ENCODE measurements at places on chromosomes 6 and 20.

- DNase-seq: no peak
Measured at GRCh38 chr6:41801380-41801779, 13.9 kb downstream of the TOMM6 start.

DNA sequence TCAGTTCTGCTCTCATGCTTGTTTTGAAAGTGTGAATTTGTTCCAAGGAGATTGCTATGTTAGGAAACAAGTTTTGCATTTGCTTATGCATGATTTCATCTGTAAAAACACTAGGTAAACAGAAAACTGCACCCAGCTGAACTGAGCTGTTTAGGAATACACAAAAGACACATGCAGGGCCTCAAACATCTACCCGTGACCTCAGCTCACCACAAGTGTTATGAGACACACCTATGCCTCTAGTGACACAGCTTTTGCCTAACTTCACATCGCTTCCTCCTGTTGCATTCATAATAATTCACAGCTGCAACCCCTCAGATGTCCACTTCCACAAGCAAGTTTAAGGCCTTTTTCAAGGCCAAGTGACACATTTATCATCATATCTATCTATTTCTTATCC, 98.0 kb upstream of the SLC24A3 start:
- no peak for DNase-seq

GRCh38 chr6:40732878-40733277, 145.7 kb upstream of the LRFN2 start:
- DNase-seq: no peak

GRCh38 chr6:81812401-81812800, 59.9 kb upstream of the TENT5A start:
- no peak for DNase-seq

DNA sequence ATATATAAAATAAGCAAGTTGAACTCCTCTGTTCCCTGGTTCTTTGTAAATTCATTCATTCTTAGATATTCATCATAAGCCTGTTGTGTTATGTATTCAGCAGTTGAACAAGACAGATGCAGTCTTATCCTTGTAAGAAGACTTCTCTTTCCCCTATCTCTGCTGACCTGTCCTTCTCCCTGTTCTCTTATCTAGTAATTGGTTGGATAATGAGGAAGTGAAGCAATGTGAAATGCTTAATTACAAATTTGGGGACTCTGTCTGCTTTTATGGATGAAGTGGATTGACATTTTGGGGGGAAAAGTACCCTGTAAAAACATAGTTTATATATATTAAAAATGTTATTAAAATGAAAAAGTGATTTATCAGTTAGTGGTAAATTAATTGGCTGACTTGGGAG, 37.0 kb downstream of the CDKAL1 start:
- no peak for DNase-seq

DNA sequence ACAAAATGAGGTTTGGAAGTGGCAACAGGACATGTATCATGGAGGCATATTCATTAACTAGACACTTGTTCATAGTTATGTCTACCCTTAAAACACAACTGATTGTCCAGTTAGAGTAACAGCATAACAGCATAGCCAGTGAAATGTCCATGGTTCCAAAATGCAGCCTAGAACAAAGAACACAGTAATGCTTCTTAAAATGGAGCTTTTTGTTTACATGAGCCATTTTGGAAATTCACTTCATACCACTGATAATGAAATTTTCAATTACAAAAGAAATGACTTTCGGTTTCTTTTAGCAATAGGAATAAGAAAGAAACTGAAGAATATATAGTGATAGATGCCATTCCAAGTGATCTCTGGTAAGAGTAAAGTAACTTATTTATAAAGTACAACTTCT, 111.1 kb upstream of the DST start:
- no peak for DNase-seq

- no peak for DNase-seq
Measured at GRCh38 chr6:156062091-156062563, 606.5 kb upstream of the NOX3 start.

- no peak for DNase-seq
Measured at GRCh38 chr6:14224359-14225103, 107.0 kb downstream of the CD83 start.

DNA sequence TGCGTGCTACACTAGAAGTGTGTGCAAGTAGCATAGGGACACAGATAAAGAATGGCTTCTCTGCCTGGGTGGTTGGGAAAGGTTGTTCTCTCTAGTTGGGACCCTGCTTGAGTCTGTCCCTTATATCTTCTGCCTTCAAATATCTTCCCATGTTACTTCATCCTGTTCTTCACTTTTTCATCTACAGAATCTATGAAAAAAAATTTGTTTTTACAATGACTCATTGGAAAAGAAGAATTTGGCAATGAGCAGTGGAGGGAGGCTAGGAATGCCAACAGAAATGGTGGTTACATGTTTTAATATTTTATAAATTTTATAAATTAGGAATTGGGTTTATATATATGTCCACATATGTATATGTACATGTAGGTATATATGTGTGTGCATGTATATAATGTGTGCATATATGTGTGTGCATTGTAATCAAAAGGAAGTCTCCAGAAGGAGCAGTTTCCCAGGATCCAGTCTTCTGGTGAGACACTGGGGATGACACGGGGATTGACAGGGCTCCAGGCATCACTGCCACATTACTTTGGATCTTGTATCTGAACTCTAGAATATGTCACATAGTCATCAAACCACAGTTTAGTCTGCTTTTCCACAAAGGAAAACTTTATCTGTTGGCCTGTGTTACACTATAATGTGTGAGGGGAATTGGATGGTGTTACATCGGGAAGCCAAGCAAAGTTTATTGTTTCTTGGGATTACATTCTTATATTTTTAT, 75.3 kb upstream of the RIPOR2 start:
- no peak for DNase-seq

DNA sequence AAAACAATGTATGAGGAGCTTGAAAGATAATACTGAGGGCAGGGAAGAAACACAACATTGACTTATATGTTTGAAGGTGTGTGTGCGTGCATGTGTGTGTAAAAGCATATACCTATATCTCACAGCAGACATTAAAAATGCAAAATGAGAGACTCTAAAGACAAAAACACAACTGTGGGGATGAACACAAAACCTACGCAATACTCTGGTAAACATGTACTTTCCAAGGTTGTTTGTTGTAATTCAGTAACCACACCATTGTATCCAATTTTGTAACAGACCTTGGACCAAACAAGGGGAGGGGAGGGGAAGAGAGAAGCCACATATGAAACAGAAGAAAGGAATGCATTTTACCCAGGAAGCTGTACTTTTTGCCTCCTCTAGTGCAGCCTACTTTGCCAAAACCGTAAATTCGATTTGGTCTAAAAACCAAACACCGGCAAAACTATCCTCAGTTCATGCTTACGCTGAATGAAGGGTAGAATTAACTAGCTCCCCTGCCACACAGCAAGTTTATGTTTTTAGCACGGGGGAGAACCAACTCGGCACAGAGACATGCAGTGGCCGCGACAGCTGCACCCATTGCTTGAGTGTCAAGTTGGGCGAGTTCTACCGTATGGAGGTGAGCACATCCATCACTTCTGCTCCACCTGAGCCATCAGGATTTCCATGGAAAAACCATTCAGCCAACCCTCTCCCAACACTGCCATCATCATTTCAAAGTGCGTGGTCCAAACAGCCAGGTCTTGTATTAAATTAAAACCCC, 50.0 kb downstream of the CNKSR3 start:
- DNase-seq: no peak

- no peak for DNase-seq
Measured at GRCh38 chr20:60132827-60133670, 174.8 kb downstream of the CDH26 start.

- no peak for DNase-seq
Measured at GRCh38 chr20:34363465-34364222, 571 bp downstream of the ITCH start.
